Mammary microvascular endothelial cell (primary cell): ENCODE measurements at places on chromosomes 6 and 20. TPM values are rescaled to one million over a fixed set of nuclear protein-coding genes. Genes with fewer than 3 reads are reported as not detected.

SLC12A5 gene
- total RNA-seq, result under 0.01 and 0.10 TPM in 2 replicates

SLCO4A1 gene
- total RNA-seq, result 9.5 and 10.4 TPM in 2 replicates

USP49 gene
- 1.8 and 1.9 TPM in 2 replicates for total RNA-seq

MYH7B gene
- total RNA-seq, result not detected in 2 replicates

GPX5 gene
- total RNA-seq, result not detected in 2 replicates

TMEM170B gene
- 1.1 and 1.4 TPM in 2 replicates for total RNA-seq

BHLHE23 gene
- not detected in 2 replicates for total RNA-seq

OR2B6 gene
- total RNA-seq, result not detected in 2 replicates

DEFB132 gene
- total RNA-seq, result not detected in 2 replicates

SLC17A9 gene
- total RNA-seq, result 12.0 and 13.1 TPM in 2 replicates

DCBLD1 gene
- 14.5 and 16.0 TPM in 2 replicates for total RNA-seq

PROCR gene
- total RNA-seq, result 206 and 215 TPM in 2 replicates

CD109 gene
- 53.6 and 55.0 TPM in 2 replicates for total RNA-seq

CLIC1 gene
- total RNA-seq, result 1,055 and 1,092 TPM in 2 replicates

IL17A gene
- total RNA-seq, result not detected in 2 replicates

FAM184A gene
- under 0.01 and 0.54 TPM in 2 replicates for total RNA-seq

GNAS-AS1 gene
- total RNA-seq, result not detected in 2 replicates

RNF182 gene
- total RNA-seq, result 4.2 and 5.3 TPM in 2 replicates

TMEM200A gene
- 0.27 and 0.30 TPM in 2 replicates for total RNA-seq

NAPB gene
- total RNA-seq, result 1.7 and 3.5 TPM in 2 replicates

ANKEF1 gene
- total RNA-seq, result 1.8 and 1.9 TPM in 2 replicates

COL9A1 gene
- not detected in 2 replicates for total RNA-seq

PRPH2 gene
- 0.49 and 0.53 TPM in 2 replicates for total RNA-seq

MYLK2 gene
- 1.4 and 2.7 TPM in 2 replicates for total RNA-seq

ATP6V1G2 gene
- total RNA-seq, result 0.07 and 0.39 TPM in 2 replicates

TFAP2B gene
- total RNA-seq, result under 0.01 TPM in 1 of 2 replicates, not detected in the other

SIGLEC1 gene
- total RNA-seq, result not detected in 2 replicates

GJA10 gene
- total RNA-seq, result not detected in 2 replicates

CST4 gene
- total RNA-seq, result 0.25 TPM in 1 of 2 replicates, not detected in the other

SLC22A2 gene
- not detected in 2 replicates for total RNA-seq

RSPH9 gene
- 0.13 TPM in 1 of 2 replicates, not detected in the other for total RNA-seq

MOXD1 gene
- total RNA-seq, result 0.05 and 0.07 TPM in 2 replicates

CDH4 gene
- total RNA-seq, result 3.6 and 4.3 TPM in 2 replicates

TRIM10 gene
- total RNA-seq, result not detected in 2 replicates

ELOVL2 gene
- total RNA-seq, result 0.05 TPM in 1 of 2 replicates, not detected in the other

ACSS1 gene
- 13.1 and 17.6 TPM in 2 replicates for total RNA-seq

NOTCH4 gene
- 89.3 and 98.6 TPM in 2 replicates for total RNA-seq

FAM217A gene
- total RNA-seq, result not detected in 2 replicates

DLK2 gene
- not detected in 2 replicates for total RNA-seq

WFDC5 gene
- not detected in 2 replicates for total RNA-seq

SAPCD1 gene
- total RNA-seq, result 0.67 and 1.7 TPM in 2 replicates

PAK5 gene
- total RNA-seq, result not detected in 2 replicates

MPC1 gene
- total RNA-seq, result 33.5 and 35.8 TPM in 2 replicates

TP53TG5 gene
- not detected in 2 replicates for total RNA-seq

ABHD12 gene
- 37.2 and 42.6 TPM in 2 replicates for total RNA-seq

MTO1 gene
- total RNA-seq, result 31.2 and 32.0 TPM in 2 replicates

NR2E1 gene
- not detected in 2 replicates for total RNA-seq

TRAPPC3L gene
- 0.10 TPM in 1 of 2 replicates, not detected in the other for total RNA-seq

GTF3C6 gene
- total RNA-seq, result 74.5 and 77.4 TPM in 2 replicates

PNISR gene
- 18.4 and 20.1 TPM in 2 replicates for total RNA-seq

PRSS16 gene
- total RNA-seq, result not detected in 2 replicates

DOK5 gene
- total RNA-seq, result 0.67 TPM in 1 of 2 replicates, not detected in the other

CCN2 gene
- 560 and 614 TPM in 2 replicates for total RNA-seq

THEMIS gene
- not detected in 2 replicates for total RNA-seq

VNN1 gene
- 0.20 and 0.69 TPM in 2 replicates for total RNA-seq
